ENCODE measurements at places on chromosomes 7 and 10.

- DNase-seq = no peak
These were observed 144.2 kb upstream of the RNF32 start for GRCh38 chr7:156496363-156496769.

DNA sequence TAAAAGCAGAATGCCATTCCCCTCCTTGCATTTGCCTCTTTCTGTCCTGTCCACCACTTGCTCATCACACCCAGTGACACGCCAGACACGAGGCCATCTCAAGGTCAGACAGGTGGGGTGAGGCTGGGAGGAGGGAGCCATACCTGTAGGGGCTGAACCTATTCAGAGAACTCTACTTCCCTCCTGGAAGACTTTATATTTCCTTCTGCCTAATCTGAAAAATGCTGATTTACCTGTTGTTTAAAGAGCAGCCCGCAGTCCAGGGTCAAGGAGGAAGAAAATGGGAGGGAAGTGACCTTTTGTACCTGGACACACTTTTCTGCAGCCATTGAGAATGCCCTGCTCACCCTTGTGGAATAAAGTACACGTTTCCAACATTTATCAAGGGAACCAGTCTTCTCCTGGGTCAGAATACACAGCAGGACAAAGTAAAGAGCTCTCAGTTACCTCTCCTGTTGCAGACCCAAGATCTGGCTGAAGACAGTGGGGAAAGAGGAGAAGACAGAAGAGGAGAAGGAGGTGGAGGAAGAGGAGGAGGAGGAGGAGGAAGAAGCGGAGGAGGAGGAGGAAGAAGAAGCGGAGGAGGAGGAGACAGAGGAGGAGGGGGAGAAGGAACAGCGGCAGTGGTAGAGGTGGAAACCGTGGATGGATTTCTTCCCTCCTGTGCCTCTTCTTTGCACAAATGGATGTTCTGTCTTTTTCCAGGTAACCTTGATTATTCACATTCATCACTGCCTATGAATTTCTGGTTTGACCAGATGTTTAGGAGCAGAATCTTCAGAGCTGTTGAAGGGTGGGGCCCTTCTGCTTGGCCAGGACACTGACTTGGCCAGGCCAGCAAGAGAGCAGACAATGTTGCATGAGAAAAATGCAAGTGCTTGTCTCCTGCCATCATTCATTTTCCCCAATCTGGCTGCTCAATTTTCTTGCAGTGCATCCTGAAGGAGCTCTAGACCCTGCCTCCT, 1.2 kb upstream of the BLNK start:
- DNase-seq = no peak

GRCh38 chr7:37916673-37917660, at the start of gene SFRP4:
Gene SFRP4 (minus strand): TSS chr7:37916817. CDS start chr7:37916537, 280 bp downstream.
- DNase-seq = no peak

DNA sequence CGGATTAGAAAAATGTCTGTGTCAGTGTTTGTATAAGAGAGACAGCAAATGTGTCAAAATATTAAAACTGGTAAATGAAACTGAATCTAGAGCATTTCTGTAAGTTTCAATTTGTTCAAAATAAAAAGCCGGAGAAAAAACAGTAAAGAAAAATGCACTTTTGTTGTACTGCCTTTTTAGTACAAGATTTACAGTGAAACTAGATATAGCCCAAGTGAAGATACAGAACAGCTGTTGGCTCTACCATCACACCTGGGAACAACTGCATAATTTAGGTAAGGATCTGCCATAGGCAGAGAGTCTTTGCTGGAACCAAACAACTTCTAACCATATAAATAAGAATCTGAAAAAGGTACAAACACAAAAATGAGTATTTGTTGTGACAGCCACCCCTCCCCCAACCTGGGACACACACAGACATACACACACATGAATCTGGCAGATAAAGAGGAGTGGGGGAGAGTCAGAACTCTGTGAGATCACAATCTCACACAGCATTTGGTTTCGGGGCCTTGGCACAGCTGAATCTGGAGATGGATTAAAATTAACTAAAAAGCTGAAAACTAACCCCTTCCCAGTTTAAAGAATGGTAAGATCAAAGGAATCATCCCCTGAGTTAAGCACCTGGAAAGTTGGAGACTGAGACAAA, 54.8 kb downstream of the DPY19L1 start:
- no peak for DNase-seq

DNA sequence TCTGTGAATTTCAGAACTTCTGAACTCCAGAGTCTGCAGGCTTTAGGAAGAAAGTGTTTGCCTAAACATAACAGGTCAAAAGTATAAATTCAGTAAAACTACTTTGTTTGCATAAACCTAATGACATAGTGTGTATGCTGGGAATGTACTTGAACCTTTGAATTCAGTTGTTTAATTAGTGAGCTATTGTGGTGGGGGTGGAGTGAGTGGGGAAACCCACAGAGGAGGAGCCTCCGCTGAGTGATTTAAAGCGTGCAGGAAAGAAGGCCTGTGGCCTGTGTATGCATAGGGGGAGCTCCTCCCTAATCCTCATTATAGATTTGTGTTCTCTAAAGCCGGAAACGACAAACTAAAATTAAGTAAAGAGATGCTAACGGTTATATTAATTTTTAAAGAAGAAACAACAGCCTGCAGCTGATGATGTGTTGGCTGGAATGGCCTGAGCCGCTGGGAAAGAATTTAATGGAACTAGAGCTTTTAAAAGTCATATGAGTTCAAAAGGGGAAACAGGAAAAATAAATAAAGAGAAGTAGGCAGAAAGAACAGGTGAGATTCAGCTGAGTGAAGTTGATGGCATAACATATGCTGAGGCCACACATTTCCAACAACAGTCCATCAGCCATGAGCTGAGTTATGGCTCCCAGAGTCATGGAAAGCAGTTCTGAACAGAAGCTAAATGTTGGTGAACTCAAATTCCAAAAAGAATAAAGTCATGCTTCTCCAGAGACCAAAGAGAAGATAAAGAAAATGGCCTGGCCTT, 595.0 kb downstream of the GRM8 start:
- DNase-seq = no peak

DNA sequence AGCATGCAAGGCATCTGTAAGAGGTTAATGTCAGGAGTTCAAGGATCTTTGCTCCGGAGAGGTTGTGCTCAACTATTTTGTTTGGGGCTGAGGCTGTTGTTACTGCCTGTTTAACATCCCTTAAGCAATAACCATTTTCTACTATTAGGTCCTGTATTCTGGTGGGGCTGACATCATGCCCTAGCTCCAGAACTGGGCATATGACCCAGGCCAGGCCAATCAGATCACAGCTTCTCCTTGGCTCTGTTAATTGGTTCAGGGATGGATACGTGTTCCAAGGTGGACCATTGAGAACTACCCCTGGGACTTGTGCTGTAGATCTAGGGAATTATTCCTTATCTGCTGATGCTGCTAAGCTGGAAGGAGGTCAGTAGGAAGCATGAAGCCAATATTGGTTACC, 67.0 kb downstream of the SYPL1 start:
- no peak for DNase-seq

- DNase-seq = no peak
These were observed 5.1 kb upstream of the GRID1 start for GRCh38 chr10:86371691-86372090.

DNA sequence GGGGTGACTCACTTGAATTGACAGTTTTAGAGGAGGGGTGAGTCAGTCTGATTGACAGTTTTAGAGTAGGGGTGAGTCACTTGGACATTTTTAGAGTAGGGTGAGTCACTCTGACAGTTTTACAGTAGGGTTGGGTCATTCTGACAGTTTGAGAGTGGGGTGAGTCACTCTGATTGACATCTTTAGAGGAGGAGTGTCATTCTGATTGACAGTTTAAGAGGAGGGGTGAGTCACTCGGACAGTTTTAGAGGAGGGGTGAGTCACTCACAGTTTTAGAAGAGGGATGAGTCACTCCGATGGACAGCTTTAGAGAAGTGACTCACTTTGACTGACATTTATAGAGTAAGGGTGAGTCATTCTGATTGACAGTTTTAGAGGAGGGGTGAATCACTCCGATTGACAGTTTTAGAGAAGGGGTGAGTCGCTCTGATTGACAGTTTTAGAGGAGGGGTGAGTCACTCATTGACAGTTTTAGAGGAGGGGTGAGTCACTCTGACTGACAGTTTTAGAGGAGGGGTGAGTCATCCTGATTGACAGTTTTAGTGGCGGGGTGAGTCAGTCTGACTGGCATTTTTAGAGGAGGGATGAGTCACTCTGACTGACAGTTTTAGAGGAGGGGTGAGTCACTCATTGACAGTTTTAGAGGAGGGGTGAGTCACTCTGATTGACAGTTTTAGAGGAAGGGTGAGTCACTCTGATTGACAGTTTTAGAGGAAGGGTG, 595.9 kb downstream of the DNAJB6 start:
- no peak for DNase-seq
